ENCODE measurements at places on chromosomes 11 and 22.
A peak's percentile ranks its signal among the peaks of the same experiment; 100 is the strongest.

DNA sequence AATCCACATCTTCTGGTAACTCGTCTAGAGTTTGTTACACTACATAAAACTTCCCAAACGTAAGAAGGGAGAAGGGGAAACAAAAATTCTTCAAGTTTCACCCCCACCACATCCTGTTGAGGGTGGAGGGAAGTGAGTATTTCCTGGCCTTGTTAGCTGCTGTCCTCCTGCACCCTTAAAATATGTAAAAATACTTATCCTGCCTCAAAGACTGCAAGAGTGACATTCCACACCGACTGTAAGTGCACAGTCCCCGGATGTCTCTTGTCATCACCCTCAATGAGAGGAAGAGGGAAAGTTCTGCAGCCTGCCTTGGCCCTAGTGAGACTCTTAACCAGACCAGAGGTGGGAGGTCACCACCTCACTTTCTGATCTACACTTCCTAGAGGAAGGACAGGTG is 3.3 kb downstream of the TMEM121B start:
- no peak for DNase-seq

GRCh38 chr11:106463796-106464201 is 386.3 kb downstream of the AASDHPPT start:
- peak; percentile 86 for DNase-seq

DNA sequence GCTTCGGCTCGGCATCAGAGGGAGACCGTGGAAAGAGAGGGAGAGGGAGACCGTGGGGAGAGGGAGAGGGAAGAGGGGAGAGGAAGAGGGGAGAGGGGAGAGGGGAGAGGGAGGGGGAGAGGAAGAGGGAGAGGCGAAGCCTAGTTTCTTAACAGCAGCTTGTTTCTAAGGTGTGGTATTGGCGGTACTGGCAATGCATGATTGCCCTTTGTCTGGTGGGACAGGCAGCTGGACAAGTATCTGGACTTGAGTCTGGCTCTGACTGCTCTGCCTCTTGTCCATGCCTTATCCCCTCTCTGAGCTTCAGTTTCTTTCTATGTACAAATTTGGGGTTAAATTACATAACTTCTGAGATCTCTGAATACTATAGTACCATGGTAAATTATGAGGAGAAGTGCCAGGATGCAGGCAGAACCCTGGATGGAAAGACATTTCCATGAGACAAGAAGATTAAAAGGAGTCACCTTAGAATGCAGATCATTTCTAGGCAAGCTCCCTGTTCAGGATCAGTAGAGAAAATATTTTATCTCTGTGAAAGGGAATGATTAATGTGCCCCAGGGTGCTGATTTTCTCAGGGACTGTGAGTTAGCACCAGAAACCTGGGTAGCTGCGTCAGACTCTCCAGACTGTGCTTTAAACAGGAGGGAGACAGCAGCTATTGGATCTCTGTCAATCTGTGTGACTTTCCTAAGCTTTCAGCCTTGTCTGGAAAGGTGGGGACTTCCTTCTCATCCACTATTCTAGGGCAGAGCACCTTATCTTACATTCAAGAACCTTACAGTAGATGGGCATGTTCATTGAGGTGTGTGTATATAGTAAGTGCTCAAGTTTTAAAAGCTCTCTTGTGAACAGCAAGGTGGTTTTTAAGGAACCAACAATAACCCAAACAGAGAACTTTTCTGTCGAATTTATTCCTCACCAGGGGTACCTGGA is 31.9 kb upstream of the CCDC90B start:
- no peak for DNase-seq

DNA sequence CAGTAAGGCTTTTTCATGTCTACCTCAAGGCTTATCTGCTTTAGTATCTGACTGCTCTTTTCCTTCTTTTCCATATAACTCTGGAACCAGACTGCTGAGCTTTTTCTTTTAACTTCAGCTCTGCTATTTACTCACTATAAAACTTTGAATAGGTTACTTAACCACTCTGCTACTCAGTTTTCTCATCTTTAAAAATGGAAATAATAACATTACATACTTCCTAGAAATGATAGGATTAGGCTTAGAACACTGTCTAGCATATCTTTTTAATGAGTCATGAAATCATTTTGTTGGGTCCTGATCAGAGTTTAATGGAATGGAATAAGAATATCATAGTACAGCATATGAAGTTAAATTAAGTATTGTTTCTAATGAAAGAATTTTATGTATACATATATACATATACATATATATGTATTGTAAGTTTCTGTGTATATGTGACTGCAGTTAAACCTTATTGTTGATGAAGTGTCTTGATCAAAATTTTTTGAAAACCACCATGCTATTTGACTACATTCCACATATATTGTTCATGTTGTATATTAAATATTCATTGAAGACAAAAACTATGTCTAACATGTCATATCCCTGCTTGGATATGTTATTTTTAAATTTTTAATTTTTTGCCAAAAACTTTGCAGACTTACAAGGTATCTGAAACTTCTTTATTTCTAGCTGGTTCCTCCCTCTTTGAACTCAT is 120.2 kb downstream of the METTL15 start:
- peak; percentile 81 for DNase-seq

- no peak for DNase-seq
These were observed 34.7 kb downstream of the DAGLA start for GRCh38 chr11:61714916-61715315.

DNA sequence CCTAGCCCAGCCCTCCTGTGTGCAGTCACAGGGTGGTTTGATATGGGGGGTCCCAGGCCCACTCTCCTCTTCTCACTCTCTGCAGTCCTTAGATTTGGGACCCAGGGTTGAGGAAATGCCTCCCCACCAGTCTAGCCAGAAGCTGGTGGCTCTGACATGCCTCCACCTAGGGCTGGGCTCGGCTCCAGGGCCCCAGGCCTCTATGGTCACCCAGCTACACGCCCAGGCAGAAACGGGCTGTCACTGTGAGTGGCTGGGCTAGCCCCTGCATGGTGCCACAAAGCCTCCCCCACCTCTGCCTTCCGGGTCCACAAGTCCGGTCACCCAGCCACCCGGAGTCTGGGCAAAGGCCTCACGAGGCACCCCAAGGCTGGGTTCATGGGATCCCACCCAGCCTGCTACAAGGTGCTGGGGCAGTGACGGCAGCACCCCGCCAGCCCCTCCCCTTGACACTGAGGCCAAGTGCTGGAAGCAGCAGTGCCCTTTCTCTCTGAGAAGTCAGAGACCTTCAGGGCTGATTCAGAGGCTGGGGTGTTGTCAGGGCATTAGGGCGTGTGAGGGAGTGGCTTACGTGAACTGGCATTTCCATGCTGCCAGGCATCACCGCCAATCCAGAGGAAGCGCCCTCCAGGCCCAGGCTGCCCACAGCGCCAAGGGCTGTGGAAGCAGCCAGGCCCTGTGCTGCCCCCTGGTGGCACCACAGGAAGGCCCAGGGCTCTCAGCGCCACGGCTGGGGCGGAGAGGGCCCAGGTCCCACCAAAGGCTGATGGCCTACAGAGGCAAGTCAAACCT is 638 bp upstream of the PITPNM1 start:
- peak; percentile 88 for DNase-seq

- DNase-seq: no peak
These were observed 122.6 kb upstream of the SORL1-AS1 start for GRCh38 chr11:121575250-121575962.

DNA sequence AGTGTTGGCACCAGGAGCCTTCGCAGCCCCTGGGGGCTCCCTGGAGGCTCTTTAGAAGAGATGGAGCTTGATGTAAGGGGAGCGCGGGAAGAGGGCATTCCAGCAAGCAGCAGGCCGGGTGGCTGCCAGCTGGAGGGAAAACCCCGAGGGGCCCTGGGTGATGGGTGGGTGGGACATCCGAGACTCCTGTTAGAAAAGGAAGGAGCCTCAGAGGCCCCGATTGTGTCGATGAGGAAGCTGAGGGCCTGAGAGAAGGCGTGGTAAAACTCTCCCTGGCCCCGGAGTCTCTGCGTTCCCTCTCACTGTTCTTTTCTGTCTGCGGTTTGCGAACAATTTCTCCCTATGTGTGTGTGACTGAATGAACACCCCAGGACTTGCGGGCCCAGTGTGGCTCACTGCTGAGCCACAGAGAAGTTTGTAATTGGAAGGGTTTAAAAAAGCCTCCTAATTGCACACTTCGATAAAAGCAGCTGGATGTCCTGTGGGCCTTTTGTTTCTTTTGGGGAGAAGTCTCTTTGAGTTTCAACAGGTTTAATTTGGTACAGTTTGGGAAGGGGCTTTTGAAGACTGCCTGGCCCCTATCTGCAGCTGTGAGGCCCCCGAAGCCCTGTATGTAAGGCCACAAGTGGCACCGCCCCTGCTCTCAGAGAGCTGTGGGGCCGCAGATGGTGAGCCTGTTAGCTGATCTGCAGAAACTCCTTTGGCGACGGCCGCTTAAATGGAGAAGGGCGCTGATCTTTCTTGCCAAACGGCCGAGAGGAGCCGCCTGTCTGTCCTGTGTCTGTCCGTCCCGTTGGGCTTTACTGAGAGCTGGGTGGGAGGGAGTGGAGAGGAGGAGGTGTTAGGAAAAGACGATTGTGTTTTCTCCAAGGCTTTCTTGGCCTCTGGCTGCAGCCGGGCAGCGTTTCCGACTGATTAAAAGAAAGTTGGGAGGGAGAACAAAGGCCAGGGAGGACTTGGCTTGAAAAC is 2.0 kb downstream of the FBLN1 start:
- DNase-seq: peak; percentile 83

DNA sequence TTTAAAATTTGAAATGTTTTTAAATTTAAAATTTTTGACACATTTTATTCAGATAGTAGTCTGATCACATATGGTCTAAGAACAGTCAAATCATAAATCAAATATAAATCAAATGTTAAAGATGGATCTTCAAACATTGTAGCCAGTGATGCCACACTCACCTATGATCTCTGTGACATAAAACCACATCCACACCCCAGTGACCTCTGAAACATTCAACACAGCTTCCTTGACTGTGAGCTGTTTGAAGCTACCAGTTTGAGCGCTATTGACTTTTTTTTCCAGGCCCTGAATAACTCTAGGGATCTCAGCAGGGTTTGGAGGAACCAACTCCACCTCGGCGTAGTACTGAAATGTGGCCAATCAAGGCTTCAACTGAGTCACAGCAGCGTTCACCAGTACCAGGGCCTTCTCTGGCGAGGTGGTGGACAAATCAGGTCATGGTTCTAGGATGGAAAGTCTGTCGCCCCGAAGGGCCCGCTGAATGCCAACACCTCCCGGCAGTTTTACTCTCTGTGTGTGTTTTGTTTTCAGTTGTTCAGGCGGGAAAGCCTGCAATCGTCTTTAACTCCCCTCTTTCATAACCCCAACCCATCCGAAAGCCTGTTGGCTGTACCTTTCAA is 4.3 kb upstream of the MARK2 start:
- no peak for DNase-seq

DNA sequence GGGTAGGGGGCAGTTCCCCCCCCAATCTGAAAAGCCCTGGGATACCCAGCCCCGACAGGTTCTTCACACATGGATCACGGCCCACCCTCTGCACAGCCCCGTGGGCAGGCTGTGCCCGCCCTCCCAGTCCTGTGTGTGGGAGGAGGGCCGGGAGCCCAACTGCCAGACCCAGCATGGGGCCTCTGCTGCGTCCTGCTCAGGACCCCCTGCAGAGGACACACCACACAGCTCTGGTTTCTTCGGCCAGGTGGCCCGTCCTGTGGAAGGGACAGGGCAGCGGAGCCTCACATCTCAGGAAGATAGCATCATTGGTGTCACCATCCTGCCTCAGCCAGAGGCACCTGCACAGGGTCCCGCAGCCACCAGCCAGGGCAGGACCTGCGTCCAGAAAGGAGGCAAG is 396.0 kb downstream of the TBC1D22A start:
- DNase-seq: no peak

DNA sequence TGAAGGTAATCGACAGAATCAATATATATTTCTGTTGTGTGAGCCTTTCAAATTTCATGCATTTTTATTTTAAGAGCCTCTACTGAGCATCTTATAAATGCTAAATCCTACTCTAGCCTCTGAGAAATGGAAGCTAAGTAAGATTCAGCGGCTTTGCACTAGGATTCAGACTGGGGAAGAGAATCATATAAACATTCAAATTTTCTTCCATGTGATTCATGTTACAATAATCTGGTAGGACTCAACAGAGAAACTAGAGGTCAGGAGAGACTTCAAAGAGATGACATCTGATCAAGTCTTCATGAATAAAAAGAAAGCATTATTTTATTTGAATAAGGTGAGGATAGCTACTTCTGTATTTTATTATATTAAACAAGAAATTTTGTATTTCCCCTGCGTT is 538.9 kb downstream of the DLG2 start:
- DNase-seq: peak; percentile 28

GRCh38 chr11:25927411-25927953 is 404.4 kb upstream of the ANO3 start:
- DNase-seq: no peak

DNA sequence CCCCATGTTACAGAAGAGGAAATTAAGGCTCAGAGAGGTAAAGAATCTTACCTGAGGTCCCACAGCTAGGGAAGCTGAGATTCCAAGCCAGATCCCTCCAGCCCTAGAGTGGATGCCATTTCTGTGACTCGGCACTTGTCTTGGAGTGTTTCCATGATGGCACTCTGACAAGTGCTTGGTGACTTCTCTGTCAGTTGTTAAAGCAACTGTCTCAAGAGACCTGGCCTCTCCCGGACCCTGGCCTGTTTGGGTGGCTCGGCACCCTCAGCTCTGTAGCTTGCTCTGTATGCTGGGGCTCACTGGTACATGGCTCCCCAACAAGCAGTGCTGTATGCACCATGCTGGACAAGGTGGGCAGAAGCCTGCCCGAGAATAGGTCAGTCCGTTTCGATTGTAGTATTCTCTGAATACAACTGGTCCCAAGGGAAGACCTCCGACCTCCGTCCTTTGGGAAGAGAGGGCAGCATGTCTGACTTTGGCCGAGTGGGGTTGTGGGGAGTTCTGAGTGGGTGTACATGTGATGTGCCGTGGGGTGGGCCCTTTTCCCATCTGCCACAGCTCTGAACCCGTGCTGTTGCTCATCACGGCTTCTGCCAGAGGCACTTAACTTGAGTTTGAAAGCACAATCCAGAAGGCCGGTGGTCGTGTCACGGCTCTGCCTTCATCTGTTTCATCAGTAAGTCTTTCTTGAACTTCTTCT is 12.4 kb downstream of the ACO2 start:
- peak; percentile 77 for DNase-seq

GRCh38 chr11:12199231-12199948 is 89.0 kb downstream of the MICAL2 start:
- no peak for DNase-seq

DNA sequence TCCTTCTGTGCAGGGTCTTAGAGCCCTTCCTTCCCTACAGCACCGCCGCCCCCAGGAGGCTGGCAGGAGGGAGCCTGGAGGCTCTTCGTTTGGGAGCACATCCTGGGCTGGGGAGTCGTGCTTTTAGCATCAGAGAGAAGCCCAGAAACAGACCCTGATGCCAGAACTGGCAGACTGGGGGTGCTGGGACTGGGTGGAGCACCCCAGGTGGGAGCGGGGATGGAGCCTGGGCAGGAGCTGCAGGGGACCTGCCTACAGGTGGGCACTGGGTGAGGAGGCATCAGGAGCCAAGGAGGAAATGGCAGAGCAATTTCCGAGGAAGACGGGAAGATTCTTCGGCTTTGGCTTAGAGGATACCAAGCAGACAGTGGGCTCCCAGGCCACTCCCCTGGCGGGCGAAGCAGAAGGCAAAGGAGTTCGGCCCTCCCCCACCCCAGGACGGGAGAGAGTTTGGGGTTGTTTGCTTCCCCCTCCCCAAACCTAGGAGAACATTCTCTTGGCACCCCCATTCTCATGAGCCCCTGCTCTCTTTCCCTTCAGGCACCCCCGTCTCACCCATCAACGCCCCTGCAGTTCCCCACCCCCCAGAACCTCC is 1.1 kb downstream of the SYT7 start:
- DNase-seq: no peak

GRCh38 chr11:95505927-95506426 is 275.0 kb upstream of the SESN3 start:
- peak; percentile 93 for DNase-seq

GRCh38 chr11:97979741-97980140 is 1041.0 kb upstream of the CNTN5 start:
- peak; percentile 50 for DNase-seq

Data from fibroblast of skin of scalp (primary cell).